ENCODE measurements at places on chromosomes 16 and 17.

DNA sequence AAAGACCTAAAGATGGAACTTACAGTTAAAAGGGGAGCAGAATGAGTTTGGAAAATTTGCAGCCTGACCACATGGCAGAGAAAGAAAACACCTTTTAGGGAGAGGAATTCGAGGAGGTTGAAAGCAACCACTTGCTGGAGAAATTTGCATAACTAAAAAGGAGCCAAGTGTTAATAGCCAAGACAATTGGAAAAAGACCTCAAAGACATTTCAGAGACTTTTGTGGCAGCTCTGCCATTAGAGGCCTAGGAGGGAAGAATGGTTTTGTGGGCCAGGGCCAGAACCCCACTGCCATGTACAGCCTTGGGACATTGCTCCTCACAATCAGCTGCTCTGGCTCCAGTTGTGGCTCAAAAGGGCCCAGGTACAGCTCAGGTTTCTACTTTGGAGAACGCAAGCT, 338.5 kb downstream of the UTP18 start:
- no peak for DNase-seq

- no peak for DNase-seq
Observed at GRCh38 chr17:29802246-29802645, 127.8 kb downstream of the SSH2 start.

- DNase-seq: no peak
Observed at GRCh38 chr17:3474212-3474611, 1.6 kb upstream of the ASPA start.

DNA sequence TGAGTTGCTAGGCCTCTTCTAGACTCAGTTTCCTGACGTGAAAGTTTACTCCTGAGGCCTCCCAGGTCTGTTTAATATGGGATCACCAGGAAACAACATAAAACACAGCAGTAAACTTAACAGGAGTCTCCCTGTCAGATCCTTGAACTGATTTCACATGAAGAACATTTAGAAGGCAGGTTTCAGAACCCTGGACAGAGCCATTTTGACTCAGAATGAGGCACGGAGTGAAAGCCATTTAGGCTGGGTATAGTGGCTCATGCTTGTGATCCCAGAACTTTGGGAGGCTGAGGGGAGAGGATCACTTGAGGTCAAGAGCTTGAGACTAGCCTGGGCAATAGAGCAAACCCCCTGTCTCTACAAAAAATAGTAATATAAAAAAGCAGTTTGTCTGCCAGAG, 289.1 kb downstream of the CA10 start:
- no peak for DNase-seq

GRCh38 chr17:82963104-82963950, 116.1 kb upstream of the METRNL start:
- DNase-seq: peak; percentile 51

DNA sequence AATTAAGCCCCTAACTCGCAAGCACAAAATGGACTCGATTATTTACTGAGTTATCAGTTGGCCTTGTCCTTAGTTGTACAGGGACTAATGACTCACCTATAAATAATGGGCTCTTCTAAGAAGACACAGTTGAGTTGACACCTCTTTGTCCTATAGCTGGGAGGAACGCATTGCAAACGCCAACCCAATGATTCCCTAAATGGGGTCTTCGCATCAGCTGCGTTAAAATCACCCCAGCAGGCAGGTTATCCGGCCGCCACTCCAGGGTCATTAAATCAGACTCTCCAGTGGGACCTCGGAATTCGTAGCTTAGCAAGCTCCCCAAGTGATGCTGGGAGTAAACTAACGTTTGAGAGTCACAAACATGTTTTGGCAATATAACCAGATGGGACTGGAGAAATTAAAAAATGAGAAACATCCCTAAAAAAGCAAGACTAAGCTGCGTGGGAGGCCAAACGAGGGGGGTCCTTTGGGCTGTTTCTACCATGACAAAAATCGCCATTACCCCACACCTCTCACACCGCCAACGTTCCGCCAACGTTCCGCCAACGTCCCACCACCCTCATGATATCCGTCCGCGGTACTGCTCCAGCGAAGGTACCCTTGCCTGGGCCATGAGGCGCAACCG, 932 bp upstream of the NFE2L1 start:
- DNase-seq: no peak

- no peak for DNase-seq
Observed at GRCh38 chr17:10633738-10634379, 23.2 kb downstream of the MYH3 start.

- no peak for DNase-seq
Observed at GRCh38 chr16:83887564-83887963, 11.4 kb upstream of the MLYCD start.

DNA sequence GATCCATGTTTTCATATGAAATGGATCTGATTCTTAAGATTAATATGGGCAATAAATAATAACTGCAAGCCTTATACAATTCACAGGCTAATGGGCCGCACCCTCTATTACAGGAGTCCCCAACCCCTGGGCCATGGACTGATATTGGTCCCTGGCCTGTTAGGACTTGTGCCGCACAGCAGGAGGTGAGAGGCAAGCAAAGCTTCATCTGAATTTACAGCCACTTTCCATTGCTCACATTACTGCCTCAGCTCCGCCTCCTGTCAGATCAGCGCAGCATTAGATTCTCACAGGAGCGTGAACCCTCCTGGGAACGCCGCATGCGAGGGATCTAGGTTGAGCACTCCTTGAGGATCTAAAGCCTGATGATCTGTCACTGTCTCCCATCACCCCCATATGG, 26.8 kb downstream of the METTL16 start:
- DNase-seq: no peak

DNA sequence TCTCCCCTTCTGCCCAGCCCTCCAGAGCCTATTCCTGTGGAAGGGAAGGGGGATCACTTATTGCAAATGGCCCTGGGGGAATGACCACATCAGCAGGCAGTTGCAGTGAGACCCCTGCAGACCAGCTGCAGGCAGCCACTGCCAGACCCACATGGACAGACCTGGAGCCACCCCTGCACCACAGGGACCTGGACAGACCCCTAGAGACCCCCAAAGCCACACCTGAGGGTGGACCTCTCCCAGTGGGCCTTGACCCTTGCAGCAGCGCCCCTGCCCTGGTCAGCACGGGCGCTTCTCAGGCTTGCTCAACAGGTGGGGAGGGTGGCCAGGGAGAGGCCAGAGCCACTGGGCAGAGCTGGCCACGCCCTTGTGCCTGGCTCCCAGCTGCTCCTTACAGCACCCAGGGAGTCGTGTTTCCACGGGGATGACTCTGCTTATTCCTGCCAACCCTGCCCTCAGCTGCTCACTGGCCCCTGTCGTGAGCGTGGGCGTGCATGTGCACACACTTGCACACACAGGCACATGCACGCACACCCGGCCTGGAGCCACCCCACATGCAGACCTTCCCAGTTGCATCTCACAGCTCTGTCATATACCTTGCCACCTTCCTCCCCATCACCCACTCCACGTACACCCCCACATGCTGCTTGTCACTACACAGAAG, 1.3 kb upstream of the SCN4A start:
- no peak for DNase-seq

- no peak for DNase-seq
Observed at GRCh38 chr16:28977703-28978662, 3.4 kb downstream of the SPNS1 start.

- no peak for DNase-seq
Observed at GRCh38 chr16:63617990-63618763, 1503.7 kb downstream of the CDH11 start.

DNA sequence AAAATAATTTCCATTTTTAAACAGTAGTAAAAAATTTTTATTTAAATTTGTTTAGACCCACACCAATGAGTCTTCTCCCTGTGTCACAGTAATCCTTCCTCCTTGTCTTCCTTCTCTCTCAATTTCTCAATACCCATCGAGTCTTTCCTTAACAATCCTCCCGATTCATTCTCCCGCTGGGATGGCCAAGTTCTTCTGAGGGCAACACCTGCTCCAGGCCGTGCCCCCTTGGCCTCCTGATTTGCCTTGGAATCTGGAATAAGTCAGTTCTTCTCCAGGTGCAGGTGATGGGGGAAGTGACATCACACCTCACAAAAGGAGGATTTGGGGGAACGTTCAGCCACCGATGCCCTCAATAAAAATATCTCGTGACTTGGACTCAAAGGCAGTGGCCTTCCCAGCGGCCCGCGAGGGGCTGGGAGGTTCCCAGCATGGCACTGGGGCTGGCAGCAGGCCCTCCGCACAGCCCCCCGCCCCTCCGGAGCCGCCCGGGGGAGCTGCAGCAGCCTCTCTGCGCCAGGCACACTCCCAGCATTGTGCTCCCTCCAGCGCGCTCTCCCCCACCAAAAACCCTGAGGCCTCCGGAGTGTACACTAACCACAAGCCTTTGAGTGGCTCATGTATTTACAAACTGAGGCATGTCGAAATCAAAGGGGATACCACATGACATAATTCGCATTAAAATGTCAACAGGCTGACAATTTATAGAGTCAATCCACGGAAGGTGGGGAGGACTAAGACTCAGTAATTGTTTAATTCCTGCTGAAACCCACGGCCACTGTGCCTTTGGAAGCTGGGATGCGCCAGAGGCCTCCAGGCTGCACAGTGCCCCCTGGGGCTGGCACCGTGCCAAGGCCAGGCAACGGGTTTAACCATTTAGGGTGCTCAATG, 120.5 kb downstream of the ZFHX3 start:
- DNase-seq: peak; percentile 66

DNA sequence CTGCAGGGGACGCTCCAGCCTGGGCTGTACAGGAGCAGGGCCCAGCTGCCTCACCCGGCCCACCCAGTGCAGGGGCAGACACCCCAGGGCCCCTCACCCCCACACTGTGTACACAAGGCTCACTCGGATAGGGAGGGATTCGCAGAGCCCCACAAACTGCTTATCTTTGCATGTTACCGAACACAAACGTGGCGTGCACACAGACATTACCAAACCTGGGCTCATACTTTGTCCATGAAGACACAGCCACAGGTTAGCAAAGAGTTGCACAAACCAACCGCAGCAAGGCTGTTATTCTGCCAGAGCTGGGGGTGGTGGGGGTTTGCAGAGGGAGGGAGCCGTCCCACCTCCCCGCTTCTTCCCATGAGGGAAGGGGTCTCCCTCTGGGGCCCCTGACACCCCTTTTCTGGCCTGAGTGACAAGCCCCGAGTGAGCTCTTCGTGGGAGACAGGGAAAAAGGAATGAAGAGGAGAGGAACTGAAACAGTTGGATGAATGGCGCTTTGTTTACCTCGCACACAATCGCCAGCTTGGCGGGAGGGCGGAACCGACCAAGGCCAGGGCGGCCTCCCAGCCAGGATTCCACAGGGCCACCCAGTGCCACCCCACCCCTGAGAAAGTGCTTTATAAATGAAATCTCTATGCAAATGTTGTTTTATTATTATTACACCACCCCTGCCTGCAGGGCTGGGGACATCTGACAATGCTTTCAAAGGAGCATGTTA, 434 bp upstream of the CPSF4L start:
- DNase-seq: peak; percentile 19

DNA sequence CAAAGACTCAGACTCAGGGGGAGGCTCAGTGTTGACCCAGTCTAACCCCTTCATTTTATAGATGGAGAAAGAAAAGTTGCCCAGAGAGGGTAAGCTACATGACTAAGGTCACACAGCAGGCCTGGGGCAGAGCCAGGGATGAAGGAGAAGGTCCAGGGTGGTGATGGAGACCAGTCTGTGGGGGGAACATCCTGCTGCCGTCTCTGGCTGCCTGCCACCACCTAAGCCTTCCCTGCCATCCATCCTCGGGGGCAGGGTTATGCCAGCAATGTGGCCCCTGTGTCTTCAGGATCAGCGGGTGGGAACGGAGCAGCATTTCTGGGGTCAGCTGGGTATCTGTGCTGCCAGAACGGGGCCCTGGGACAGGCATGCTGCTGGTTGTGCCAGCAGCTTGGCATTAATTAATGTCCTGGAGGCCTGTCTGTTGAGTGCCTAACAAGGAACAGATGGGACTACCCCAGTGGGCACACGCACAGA, 5.5 kb downstream of the DOK4 start:
- DNase-seq: no peak

DNA sequence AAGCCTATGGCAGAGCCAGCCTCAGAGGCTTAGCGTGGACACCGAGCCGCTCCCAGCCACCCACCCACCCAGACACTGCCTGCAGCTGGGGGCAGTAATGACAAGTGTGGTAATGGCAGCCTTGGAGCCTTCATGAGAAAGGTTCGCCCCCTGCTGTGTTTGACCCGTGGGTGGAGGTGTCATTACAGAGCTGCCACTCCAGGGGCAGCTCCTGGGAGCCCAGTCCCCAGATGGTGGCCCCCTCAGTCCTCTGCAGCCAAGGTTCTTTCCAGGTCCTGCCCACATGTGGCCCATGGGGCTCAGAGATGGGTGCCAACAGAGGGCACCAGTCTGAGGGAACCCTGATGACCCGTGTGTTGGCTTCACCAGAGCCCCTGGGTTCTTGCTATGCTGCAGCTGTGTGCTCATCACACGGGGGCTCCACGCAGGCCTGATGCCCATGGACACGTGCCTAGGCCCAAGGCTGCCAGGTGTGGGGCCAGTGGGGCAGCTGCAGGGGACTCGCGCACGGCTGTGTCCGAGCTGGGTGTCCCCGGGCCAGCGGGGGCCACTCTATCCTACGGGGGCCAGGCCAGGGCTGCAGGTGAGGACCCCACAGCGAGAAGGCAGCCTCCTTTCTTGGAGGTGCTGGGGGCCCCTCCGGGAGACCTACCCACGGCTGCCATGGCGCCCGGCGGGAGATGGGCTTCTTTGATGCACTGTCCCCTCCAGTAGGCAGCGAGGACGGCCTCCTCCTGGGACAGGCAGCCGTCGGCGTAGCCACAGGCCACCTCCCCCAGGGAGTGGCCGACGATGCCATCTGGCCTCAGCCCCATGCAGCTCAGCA, 8.1 kb downstream of the FASN start:
- DNase-seq: no peak

DNA sequence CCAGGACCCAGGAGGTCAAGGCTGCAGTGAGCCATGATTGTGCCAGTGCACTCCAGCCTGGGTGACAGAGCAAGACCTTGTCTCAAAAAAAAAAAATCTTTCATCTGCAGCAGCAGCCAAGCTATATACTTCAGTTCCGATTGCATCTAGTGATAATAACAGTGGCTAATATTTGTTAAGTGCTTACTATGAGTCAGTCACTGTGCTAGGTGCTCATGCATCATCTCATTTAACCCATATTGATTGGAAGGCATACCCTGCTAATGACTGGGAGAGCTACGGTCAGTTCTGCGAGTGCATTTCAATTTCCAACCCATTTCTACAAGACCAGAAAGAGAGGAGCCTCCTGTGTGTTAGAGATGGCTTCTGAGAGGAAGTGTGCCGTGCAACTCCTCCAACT, 7.7 kb upstream of the TUBG2 start:
- DNase-seq: no peak

DNA sequence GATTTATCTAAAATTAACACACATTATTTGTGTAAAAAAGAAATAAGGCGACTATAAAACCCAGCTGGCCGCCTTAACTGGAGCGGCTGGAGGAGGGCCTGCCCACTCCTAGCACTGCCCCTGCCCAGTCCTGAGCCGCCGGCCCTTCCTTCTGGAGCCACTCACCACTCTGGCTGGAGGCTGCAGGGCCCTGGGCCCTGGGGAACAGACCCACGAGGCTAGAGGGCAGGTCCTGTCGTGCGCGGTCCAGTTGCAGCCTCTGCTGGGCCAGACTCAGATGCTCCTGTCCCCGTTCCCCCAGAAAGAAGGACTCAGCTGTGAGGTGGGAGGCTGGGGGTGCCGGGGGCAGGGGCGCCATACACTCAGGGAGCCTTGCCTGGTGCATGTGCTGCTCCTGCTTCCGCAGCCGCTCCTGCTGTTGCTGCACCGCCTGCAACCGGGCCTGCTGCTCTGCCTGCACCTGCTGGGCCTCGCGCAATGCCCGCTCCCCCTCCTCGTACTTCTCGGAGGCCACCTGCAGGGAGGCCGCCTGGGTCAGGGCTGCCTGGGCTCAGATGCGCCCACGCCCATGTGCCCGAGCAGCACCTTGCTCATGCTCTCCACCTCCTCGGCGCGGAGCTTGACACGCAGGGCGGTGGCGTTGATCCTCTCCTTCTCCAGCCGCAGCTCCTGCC, 9.0 kb upstream of the MRPL38 start:
- DNase-seq: no peak

All from astrocyte of the cerebellum (primary cell).